ENCODE measurements at places on chromosomes 6 and 20.

DNA sequence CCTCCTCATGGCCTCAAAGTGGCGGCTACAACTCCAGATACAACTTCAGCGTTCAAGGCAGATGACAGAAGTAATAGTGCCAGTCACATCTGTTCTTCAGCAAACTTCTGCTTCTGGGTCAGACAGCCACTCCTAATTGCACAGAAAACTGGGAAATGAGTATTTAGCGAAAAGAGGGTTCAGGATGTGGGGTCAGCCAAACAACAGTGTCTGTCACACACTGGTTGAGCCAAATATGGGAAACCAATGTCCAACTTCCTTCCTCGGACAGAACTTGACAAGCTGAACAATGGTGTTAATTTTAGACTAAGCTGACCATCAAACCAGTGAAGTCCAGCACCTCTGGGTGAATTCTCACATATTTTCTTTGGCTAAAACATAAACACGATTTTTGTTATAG lies 22.1 kb downstream of the NUDT3 start:
- no peak for DNase-seq

DNA sequence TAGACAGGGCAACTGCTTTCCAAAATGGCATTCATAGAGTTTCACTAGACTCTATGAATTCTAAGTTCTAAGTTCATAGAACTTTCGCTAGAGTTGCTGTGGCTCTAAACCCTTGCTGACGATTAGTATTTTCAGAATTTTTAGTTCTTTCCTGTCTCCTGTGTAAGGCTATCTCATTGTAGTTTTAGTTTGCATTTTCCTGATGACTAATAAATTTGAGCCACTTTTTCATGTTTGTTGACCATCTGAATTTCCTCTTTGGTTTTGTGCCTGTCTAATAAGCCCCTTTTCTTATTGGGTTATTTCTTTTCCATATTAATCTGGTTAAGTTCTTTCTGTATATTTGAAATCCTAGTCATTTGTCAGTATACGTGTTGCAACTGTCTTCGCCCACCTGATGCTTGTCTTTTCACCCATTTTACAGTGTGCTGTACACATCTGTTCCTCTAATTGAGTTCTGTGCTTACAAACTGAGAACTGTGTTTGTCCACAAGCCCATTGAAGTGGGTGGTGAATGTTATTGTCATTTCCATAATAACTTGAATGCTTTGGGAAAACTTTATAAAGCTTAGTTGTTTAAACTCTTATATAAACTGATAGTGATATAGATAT lies 177.7 kb upstream of the CDYL start:
- no peak for DNase-seq

DNA sequence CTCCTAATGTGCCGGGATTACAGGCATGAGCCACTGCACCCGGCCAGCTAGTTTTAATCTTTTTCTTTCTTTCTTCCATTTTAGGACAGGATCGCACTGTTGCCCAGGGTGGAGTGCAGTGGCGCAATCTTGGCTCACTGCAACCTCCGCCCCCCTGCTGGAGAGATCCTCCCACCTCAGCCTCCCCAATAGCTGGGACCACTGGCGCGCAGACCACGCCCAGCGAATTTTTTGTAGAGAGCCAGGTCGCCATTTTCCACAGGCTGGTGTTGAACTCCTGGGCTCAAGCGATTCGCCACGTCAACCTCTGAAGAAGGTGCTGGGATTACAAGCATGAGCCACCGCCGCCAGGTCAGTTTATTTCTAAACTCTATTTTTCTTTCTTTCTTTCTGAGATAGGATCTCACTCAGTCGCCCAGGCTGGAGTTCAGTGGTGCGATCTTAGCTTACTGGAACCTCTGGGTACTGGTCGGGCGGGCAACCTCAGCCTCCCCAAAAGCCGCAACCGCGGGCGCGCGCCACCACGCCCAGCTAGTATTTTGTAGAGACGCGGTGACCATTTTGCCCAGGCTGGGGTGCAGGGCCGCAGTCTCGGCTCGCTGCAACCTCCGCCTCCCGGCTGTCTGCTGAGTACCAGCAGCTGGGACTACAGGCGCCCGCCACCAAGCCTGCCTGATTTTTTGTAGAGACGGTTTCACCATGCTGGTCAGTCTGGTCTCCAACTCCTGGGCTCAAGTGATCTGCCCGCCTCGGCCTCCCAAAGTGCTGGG lies 20.0 kb upstream of the LIN28B start:
- DNase-seq = no peak

GRCh38 chr20:1897541-1897940 lies 2.3 kb downstream of the SIRPA start:
- DNase-seq = no peak

GRCh38 chr6:117542493-117542892 lies 59.8 kb downstream of the GOPC start:
- no peak for DNase-seq

GRCh38 chr6:105318660-105319059 lies 84.2 kb downstream of the PREP start:
- no peak for DNase-seq

- no peak for DNase-seq
Observed at GRCh38 chr6:157428427-157429202, 47.6 kb downstream of the ZDHHC14 start.

Data from NCI-H1436 (cell line).